ENCODE measurements at places on chromosomes 6 and 20.

GRCh38 chr6:170167657-170168159 lies 123.2 kb downstream of the DLL1 start:
- DNase-seq: no peak

DNA sequence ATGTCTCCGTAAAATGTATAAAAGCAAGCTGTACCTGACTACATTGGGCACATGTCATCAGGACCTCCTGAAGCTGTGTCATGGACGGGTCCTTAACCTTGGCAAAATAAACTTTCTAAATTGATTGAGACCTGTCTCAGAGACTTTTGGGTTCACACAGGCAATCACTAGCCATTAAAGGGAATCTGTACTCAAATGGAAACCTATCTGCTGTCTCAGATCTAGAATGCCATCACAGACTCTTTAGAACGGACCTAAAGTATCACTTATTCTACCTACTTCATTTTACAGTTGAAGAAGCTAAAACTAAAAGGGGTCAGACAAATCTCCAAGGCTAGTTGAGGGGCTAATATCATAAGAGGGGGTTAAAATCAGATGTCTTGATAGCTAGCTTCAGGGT lies 11.1 kb downstream of the SAMD3 start:
- no peak for DNase-seq

GRCh38 chr6:139600919-139601475 lies 226.5 kb upstream of the CITED2 start:
- DNase-seq: no peak

DNA sequence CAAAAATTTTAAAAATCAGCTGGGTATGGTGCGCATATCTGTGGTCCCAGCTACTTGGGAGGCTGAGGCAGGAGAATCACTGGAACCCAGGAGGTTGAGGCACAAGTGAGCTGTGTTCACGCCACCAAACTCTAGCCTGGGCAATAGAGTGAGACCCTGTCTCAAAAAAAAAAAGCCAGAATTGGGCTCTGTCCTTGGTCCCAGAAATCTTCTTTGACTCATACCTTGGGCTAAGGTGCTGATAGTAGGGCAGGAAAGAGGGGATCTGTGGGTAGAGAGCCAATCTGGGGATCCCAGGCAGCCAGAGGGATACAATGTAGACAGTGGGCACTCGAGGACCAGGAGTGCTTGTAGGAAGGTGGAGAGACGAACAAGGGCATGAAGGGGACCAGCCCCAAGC lies 13.3 kb downstream of the ETV7 start:
- DNase-seq: no peak

- DNase-seq: no peak
Measured at GRCh38 chr20:18808712-18809111, 4.9 kb upstream of the SCP2D1 start.

GRCh38 chr6:93176070-93176469 lies 243.3 kb downstream of the EPHA7 start:
- no peak for DNase-seq

- DNase-seq: no peak
Measured at GRCh38 chr20:41182296-41183212, 45.2 kb downstream of the PLCG1 start.

- no peak for DNase-seq
Measured at GRCh38 chr6:166058064-166058739, 109.4 kb downstream of the TBXT start.

GRCh38 chr6:124887872-124888580 lies 74.2 kb upstream of the RNF217 start:
- DNase-seq: no peak

DNA sequence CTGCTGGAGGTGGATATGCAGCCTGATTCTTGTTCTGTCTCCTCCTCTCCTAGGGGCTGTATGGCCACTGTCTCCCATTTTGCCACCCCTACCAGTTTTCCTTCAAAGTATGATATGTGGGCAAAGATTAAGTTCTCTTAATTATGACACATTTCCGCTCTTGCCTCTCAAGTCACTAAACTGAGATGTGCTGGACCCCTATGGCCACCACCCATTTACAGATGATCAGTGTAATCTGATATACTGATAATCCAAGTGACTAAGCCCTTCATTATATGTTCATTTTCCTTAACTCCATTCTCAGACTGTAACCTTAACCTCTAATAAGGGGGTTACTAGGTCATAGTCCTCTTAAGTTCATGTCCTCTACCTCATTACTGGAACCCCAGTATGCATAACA lies 711 bp upstream of the C20orf141 start:
- DNase-seq: no peak

- no peak for DNase-seq
Measured at GRCh38 chr20:44702776-44703175, 12.4 kb upstream of the CCN5 start.

GRCh38 chr6:128397996-128398395 lies 122.4 kb downstream of the PTPRK start:
- DNase-seq: no peak

GRCh38 chr20:2519115-2519809 lies 10.5 kb upstream of the ZNF343 start:
- DNase-seq: no peak

GRCh38 chr20:51540580-51540979 lies 1.9 kb downstream of the NFATC2 start:
- DNase-seq: no peak

DNA sequence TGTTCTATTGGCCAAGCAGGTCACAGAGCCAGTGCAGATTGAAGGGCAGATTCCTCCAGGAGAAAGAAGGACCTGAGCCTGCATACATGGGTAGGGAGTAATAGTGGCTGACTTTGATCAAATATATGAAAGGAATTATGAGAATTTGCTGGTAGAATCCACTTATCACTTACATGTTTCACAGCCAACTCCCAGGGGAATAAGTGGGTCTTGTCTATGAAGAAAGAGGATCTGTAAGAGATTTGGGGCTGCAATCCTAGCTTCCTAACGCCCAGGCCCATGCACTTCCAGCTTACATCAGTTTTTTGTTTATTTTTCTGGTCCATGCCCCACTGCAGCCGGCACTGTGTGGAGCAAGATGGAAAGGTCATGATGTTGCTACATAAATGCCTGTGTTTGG lies 107.9 kb upstream of the SYNDIG1 start:
- DNase-seq: no peak

DNA sequence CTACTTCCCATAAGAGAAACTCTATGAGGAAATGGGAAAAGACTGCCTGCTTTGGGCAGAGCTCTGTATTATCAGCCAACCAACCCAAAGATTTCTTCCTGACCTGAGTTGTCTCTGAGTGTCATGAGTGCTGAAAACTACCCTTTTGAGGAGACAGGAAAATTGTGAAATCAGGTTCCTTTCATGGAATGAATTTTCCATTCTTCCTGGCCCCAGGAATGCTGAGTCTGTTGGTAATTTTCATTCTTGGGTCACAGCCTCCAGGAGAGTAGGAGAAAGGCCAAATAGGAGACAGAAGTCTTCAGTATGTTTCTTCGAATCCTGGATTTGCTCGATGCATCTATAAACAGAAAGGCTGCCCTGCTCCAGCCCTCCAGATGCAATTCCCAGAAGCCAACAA lies 53.6 kb downstream of the SCML4 start:
- no peak for DNase-seq

DNA sequence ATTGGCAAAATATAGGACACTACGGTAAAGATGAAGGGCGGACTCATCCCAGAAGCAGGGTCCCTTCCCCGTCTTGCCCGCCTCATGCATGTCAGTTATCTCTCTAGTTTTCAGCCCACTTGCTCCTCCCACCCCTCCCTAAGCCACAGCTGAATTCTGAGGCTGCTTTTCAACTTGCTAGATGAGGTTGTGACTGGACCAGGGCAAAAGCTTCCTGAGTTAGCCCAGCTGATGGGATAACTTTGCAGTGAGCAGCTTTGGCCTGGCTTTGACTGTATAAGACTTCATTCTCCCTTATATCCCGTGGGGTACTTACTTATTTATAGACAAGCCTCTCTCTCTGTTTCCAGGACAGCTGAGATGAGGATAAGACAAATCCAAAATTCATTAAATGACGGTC lies 23.2 kb downstream of the GHRH start:
- no peak for DNase-seq

DNA sequence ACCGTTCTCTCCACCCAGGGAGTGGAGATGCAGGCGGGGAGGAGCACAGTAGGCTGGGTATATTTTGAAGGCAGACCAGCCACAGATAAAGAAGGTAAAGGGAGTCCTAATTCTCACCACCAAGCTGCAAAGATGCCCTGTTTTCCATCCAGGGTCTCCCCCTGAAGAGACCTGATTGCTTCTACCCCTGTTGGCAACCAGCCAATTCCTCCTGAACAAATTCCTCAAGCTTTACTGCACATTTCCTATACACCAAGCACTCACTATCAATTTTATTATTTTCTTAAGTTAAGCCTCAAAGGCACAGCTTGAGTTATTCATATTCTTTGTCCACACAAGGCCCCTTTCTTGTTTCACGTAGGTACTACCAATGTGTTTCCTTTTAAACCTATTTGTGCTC lies 214.4 kb downstream of the EYA2 start:
- DNase-seq: no peak

Data from CD4-positive, alpha-beta T cell treated with Interleukin-6 at 100 ng/mL for 8 hours (primary cell).